ENCODE measurements at places on chromosomes 6 and 20. TPM values are rescaled to one million over a fixed set of nuclear protein-coding genes. Genes with fewer than 3 reads are reported as not detected.

The EPB41L1 gene
- total RNA-seq = not detected

The RAB32 gene
- total RNA-seq = 4.7 TPM

The EYA2 gene
- not detected for total RNA-seq

DNA sequence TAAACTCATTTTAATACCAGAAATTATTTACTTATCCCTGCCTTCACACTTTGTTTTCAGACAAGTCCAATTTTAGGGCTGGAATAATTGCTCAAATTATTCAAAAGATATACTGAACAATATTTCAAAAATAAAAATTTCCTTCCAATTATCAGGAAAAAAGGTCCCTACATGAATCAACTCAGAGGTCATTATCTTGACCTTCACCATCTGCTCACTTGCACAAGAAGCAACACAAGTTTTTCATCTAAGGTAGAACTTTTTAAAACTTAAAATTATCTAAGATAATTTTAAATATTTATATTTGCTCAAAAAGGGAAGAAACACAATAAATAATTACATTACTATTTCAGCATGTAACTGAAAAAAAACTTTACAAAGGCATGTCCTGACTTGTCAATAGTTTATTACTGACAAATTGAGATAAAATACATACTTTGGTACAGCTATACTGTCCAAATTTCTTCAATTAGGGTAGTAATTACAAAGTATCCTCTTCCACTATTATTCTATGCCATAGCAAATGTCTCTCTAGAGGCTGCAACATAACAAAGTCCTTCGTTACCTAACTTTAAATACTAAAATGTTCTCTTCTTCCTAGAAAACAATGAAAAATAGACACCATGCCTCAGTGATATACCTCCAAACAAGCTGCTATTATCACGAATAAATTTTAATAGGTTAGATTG is 2.4 kb downstream of the CEP85L start:
- DNase-seq = no peak

GRCh38 chr6:160031871-160032270 is 63.0 kb downstream of the IGF2R start:
- DNase-seq = no peak

GRCh38 chr6:10528158-10528981 is 7.2 kb downstream of the GCNT2 start:
- peak; percentile 45 for DNase-seq

DNA sequence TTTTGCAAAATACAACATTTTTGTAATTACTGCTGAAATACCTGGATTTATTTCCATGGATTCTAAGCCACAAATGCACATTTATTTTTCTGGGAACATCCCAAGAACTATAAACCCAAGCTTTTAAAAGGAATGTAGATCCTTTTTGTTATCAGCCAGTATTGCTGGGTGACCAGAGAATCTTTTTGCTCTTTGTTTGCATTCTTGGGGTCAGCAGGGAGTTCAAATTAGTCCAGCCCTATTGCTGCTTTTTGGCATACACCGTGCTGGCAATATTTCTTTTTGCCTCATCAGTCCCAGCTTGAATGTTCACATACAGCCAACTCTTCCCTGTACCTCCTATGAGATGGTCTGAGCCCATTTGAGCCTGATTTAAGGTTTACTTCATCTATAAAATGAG is 155.2 kb upstream of the CNR1 start:
- DNase-seq = no peak

- DNase-seq = no peak
Observed at GRCh38 chr20:46990017-46990595, 95.5 kb downstream of the EYA2 start.

- no peak for DNase-seq
Observed at GRCh38 chr20:51193066-51193772, 170.3 kb upstream of the KCNG1 start.

The PRDM13 gene
- total RNA-seq = not detected

The PKIB gene
- not detected for total RNA-seq

GRCh38 chr6:120774275-120774674 is 560.0 kb downstream of the TBC1D32 start:
- DNase-seq = no peak

The CALHM5 gene
- total RNA-seq = 0.05 TPM

DNA sequence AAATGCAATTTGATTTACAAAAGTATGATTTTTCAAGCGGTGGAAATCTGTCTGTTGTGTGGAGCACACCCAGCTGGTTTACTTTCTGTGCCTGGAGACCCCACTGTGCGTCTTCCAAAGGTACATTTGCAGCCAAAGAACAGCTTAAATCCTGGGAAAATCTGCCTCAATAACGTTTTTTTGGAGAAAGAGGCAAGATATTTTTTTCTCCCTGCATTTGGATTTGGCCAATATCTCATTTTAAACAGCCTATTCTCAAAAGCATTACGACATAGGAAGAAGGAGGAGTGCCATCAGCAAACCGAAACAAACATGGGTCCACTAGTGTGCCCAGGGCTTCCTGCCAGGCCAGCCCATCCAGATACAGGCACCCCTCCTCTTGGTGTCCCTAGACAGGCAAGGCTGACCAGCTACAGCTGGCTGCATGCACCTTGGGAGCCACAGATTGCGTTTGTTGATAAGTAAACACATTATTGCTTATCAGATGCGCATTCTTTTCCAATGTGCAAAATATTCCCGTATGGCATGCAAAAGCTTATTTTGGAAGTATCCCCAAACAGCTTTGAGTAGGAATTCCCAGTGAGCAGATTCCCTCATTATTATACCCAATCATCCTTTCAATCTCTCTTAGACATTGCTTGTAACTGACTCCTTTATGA is 184.5 kb upstream of the MARCKS start:
- no peak for DNase-seq

DNA sequence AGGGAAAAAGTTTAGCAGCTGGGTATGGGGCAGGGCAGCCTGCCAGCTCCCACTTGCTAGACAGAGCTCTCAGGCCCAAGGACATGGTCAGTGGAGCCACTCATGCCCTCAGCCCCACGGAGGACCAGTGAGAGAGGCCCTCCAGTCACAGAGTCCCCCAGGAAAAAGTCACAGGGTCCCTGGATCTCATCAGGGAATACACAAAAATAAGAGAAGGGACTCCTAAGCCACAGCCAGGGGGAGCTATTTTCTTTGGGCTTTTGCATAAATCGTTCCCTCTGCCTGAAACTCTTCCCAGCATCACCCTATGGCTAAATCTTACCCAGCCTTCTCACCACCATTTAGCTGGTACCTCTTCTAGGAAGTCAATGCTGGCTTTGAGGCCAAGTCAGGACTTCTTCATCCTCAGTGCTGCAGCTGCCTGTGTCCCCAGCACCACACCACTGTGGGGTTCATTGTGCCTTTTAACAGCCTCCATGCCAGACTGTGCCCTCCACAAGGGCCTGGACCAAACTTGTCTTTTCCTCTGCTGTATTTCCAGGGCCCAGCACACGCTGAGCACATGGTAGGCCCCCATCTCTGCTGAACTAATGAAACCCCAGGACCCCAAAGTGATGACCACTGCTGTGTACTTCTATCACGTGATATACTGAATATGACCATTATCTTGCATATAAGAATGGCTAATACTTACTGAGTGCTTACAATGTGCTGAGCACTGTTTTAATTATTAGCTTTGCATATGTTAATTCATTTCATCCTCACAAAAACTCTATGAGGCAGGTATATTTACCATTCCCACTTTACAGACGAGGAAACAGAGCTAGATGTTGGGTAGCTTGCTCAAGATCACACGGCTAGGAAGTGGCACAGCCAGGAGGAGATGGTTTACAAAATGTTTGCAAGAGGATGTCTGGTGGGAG is 2.0 kb downstream of the ZNF335 start:
- peak; percentile 68 for DNase-seq

GRCh38 chr6:6825193-6825784 is 236.8 kb downstream of the LY86 start:
- no peak for DNase-seq

DNA sequence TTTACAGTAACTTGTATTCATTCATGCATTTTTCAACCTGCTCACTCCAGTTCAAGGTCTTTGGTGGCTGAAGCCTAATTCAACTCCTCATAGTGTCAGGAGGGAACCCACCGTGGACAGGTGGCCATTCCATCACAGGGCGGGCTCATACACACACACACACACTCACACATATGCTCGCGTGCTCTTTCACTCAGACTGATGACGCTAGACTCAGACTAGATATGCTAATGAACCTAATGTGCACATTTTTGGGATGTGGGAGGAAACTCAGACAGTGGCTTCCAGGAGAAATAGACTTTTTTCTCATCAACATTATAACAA is 56.7 kb downstream of the TRIM27 start:
- DNase-seq = peak; percentile 62

GRCh38 chr6:95084867-95085266 is 492.5 kb upstream of the MANEA start:
- no peak for DNase-seq

The LTB gene
- total RNA-seq = 17.7 TPM

GRCh38 chr6:30820193-30820592 is 64.1 kb upstream of the DDR1 start:
- DNase-seq = no peak

- no peak for DNase-seq
Observed at GRCh38 chr6:17705428-17705777, 1.3 kb downstream of the NUP153 start.

GRCh38 chr20:59933296-59933848 is at the start of gene SYCP2:
SYCP2 (minus strand) TSS chr20:59933637; CDS start chr20:59922413, 11,224 bp downstream.
- peak; percentile 88 for DNase-seq

The SLC22A2 gene
- total RNA-seq = not detected

DNA sequence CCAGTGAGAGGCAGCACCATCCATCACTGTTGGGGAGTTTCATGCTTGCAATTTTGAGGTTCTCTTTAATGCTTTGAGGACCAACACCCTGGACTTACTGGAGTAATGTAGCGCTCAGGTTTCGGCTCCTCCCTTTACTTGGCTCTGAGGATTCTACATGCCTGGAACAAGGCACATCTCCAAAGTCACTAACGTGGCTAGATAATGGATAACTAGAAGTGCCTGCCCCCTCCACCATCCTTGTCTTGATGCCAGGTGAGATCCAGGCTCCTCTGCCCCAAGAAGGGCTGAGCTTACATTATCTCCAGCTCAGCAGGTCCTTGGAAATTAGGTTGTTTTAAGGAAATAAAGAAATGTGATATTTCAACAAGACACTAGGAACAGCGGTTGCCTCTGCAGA is 75.5 kb upstream of the ZNFX1 start:
- DNase-seq = no peak

DNA sequence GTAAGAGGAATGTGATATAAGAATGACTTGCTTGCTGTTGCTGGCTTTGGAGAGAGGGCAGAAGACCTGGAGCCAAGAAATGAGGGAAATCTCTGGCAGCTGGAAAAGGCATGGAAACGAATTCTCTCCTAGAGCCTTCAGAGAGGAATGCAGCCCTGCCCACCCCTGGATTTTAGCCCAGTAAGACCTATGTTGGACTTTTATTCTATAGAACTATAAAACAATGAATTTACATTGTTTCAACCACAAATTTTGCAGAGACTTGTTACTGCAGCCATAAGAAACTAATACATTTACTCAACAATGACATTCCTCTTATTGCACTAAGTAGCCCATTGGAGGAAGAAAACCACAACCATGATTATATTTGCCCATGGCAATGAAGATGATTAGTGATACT is 39.5 kb upstream of the PREP start:
- no peak for DNase-seq

DNA sequence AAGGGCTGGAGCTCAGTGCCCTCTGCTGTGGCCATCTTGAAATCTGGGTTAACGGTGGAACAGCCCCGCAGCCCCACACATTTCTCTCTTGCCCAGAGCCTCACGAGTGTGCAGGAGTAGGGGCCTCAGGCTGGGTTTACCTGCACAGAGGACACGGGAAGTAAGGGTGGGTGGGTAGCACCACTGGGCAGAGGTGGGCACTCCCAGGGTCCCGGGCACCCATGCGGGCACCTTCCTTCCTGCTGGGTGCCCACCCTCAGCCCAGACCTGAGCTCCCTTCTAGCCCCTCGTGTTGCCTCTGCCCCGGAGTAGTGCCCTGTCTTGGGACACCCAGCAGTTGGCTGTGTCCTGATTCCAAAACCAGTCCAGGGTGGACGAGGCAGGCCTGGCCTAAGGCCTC is 11.2 kb downstream of the COL9A3 start:
- DNase-seq = no peak

The RIPPLY2 gene
- not detected for total RNA-seq

GRCh38 chr20:10347086-10347880 is 86.7 kb downstream of the MKKS start:
- no peak for DNase-seq

GRCh38 chr6:63883597-63883996 is 248.0 kb downstream of the PHF3 start:
- no peak for DNase-seq

GRCh38 chr6:39934131-39934757 is at the start of gene MOCS1:
MOCS1 (minus strand) TSS chr6:39934462; CDS start chr6:39934417, 45 bp downstream.
- DNase-seq = peak; percentile 29

DNA sequence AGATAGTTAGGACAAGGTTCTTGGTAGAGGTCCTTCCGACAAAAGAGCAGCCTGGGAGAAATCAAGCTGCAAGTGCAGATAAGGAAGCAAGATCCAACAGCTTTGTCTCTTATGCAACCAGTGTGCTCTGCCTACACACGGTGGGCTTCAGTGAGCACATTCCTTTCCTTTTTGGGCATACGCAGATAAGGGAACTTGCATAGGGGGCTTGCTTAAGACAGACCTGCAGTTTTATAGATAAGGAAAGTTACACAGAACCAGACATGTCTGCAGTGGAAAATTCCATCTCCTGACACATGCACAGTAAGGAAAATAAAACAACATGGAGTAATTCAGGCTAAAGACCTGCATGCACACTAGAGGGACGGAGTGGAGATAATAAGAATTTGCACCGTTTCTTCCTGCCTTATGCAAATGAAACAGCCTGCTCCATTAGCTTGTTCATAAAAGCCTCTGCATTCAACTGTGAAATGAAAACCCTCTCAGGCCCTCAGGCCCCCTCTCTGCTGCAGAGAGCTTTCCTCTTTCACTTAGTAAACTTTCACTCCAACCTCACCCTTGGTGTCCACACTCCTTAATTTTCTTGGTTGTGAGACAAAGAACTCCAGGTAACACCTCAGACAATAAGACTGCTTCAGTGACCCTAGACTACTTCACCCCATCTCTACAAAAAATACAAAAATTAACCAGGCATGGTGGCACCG is 97.5 kb upstream of the MYLIP start:
- no peak for DNase-seq

All from natural killer cell (primary cell).